ENCODE measurements at places on chromosomes 11 and 22.

GRCh38 chr11:10005955-10006525 is 288.0 kb downstream of the SBF2 start:
- no peak for DNase-seq

DNA sequence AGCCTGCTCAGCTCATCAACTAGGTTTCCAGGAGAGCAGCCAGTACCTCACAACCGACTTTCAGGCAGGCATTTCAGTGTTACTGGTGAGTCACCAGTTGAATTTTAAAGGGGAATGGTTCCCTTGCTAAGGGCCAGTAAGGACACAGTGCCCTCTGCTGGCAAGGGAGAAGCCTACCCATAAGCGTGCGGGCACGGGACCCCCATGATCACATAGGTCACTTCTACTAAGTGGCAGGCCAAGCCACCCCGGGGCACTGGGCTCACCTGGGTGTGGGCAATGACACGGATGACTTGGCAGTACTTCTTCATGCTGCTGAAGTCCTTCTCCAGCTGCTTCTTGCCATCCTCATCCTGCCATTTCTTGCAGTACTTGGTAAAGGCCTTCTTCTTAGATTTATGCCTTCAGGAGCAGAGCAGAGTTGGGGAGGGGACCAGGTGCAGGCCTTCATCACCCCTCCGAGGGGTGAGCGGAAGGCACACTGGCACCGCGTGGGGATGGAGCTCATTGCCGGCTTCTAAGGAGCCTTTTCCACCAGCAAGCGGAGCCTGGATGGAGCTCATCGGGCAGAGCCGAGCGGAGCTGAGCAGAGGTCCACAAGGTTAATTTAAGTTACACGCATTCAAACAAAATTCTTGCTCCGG is 2.9 kb downstream of the RPL3 start:
- peak; percentile 93 for DNase-seq

DNA sequence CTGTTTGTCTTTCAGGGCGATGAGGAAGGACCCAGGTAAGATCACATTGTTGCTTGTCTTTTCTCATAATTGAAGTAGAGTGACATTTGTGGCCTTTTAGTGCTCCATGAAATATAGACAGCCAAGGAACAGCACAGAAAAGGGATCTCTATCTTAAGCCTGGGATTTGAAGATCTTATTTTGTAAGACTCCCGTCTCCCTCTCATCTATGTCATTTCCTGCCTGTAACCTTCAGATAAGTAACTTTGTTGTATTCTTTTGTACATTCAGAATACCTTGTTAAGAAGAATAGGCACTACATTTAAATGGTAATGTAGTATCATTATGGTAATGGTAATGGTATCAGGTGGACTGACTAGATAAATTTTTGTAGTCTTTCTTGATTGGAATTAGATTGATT is 72.8 kb downstream of the TRIM44 start:
- no peak for DNase-seq

DNA sequence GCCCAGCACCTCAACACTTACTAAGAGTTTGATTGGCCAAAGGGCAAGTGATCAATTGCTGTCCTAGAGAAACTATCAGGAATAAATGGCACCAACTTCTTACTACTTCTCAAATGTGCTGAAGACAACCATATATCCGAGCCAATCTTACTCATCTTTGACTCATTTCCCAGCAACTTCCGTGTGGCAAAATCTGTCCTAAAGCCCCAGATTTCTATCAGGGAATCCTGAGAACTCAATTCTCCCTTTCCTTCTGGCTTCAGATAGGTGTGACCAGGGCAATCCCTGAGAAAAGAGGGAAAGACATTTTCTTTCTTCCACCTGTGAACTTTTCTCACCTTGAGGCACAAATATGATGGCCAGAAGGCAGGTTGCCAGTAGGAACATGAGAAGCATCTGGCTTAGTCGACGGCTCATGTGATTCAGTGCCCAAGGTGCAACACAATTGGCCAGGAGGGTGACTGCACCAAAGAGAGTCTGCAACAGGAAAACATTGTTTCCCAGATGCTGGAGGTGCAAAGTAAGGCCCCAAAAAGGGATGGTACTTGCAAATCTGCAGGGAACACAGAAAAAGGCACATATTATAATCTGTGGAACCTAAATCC is 21.8 kb upstream of the SLC22A24 start:
- DNase-seq: no peak

GRCh38 chr11:95911369-95911759 is 12.5 kb downstream of the MTMR2 start:
- no peak for DNase-seq

- no peak for DNase-seq
Measured at GRCh38 chr11:30045144-30045543, 28.3 kb upstream of the KCNA4 start.

- peak; percentile 65 for DNase-seq
Measured at GRCh38 chr11:111777094-111778046, 11.2 kb upstream of the PPP2R1B start.

- no peak for DNase-seq
Measured at GRCh38 chr11:77172666-77172982, 44.6 kb downstream of the MYO7A start.

DNA sequence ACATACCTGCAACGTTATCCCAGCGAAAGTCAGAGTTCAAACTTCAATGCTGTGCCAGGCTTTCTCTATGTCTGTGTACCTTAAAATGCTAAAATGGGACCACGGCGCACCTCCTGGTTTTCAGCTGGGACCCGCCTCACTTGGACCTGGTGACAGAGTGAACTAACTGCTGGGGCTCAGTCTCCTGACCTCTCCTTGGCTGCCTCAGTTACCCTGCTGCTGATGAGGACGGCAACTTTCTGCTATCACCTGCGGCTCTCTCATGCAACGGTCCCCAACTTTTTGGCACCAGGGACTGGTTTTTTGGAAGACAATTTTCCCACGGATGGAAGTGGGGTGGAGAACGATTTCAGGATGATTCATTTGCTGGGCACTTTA is 402.8 kb downstream of the BRD1 start:
- DNase-seq: no peak

- no peak for DNase-seq
Measured at GRCh38 chr11:93662175-93662570, 691 bp downstream of the CEP295 start.

- no peak for DNase-seq
Measured at GRCh38 chr11:115905341-115906000, 401.3 kb upstream of the CADM1 start.

DNA sequence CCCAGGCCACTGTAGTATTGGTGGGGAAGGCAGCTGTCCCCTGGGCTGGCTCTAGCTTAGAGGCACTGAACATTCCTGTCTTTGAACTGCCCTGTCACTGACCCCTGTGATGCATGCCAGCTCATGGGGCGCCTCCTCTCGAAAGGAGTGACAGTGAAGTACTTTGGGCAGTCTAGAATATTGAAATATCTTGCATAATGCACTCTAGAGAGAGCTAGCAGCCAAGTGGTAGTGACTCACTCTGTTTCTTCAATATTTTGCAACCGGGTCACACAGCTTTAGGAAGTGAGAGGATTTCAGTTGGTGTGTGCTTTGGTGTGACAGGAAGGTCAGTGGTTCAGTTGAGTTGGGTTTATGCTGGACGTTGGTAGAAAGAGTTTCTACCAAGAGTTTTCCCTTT is 35.5 kb upstream of the ST14 start:
- peak; percentile 51 for DNase-seq

GRCh38 chr11:66020618-66021357 is 5.5 kb downstream of the CATSPER1 start:
- peak; percentile 67 for DNase-seq

DNA sequence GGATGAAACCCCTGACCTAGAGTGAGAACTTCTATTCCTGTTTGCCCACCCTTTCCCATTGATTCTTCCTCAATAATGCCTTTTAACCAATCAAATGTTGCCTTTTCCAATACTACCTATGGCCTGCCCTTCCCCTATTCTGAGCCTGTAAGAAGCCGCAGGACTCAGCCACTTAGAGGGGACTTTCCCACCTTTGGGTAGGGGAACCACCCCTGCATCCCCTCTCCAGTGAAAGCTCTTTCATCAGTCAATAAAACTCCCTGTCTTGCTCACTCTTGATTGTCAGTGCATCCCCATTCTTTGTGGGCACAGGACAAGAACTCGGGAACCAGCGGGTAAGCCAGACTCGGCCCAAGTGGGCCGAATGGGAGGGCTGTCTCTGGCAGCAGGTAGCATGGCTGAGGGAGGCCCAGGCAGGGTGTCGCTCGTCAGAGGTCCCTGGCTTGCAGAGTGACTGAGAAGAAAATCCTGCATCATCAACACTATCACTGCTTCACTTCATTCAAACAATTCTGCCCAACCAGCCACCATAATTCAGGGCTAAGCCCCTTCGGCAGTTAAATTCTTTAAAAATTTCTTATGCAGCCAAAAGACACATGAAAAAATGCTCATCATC is 30.4 kb downstream of the LDHAL6A start:
- no peak for DNase-seq

DNA sequence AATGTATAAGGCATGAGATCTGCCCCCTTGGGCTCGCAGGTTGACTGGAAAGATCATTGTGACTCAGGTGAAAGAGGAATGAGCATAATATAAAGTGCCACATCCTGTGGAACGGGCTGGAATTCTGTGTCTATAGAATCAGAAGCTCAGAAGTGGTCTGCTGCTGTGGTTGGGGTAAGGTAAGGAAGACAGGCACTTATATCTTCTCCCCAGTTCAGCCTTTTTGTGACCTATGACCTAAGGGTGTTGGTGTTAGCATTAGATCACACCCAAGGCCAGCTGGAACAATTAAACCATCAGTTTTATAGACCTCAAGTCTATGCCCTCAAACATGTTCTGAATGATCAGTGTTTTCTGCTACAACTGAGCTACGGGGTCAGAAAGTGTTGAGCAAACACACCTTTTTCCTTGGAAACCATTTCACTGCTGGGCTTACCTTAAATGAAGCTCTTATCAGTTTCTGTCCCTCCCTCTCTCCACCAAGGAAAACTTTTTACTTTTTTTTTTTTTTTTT is 15.7 kb upstream of the POU2AF3 start:
- DNase-seq: no peak

DNA sequence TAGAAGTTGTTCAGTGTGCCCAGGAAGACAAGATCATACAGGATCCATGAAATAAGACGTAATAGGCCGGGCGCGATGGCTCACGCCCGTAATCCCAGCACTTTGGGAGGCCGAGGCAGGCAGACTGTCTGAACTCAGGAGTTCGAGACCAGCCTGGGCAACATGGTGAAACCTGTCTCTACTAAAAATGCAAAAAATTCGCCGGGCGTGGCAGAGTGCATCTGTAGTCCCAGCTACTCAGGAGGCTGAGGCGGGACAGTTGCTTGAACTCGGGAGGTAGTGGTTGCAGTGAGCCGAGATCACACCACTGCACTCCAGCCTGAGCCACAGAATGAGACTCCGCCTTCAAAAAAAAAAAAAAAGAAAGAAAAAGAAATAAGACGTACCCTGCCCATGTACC is 56.7 kb downstream of the APOL3 start:
- no peak for DNase-seq
